ENCODE measurements at places on chromosomes 1 and 21.

DNA sequence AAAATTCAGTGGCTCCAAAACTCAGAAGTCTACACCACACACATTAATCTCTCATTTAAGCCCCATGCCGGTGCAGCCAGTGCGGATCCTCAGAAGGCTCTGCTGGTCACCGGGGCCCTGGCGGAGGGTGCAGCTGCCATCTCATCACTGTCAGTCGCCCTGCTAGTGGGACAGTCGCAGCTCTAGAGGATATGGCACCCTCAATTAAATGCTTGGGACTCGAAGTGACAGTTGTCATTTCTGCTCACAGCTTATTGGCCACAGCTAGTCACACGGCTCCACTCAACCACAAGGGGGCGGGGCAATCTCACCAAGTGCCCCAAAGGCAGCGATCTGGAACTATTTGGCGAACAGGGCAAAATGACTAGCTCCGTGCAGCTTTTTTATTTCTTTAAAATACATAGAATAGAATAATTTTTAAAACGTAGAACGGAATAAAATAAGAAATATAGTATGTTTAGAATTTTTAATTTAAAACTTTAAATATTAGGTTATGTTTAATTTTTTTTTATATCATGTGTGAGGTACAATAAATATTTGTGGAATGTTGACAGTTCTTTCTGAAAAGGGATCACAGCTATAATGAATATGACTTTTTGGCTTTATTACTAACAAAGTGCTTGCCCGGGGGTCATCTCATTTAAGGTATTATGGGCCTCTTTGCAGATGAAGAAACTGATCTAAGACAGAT lies 8.0 kb upstream of the MAN1C1 start:
- peak; percentile 77 for DNase-seq

DNA sequence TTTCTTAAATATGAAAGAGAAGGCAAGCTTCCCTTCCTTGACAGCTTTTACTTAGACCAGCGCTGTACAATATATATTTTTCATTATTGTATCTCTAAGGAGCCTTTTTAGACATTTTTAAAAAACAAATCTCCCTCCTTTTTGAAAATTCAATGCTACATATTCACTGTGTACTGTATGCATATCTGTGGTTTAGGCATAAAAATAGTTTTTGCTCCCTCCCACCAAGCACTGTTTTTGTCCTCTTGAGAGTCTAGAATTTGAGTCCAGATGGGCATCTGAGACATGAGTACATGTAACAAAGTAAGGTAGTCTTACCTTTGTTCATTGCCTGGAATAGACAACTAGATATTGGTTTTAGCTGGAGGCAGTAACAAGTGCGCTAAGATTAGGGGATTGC lies 488.5 kb upstream of the RUNX1 start:
- DNase-seq, result no peak

- no peak for DNase-seq
Measured at GRCh38 chr1:208917723-208918122, 665.8 kb upstream of the CAMK1G start.

- no peak for DNase-seq
Measured at GRCh38 chr1:43904660-43905551, 28.7 kb upstream of the ARTN start.

DNA sequence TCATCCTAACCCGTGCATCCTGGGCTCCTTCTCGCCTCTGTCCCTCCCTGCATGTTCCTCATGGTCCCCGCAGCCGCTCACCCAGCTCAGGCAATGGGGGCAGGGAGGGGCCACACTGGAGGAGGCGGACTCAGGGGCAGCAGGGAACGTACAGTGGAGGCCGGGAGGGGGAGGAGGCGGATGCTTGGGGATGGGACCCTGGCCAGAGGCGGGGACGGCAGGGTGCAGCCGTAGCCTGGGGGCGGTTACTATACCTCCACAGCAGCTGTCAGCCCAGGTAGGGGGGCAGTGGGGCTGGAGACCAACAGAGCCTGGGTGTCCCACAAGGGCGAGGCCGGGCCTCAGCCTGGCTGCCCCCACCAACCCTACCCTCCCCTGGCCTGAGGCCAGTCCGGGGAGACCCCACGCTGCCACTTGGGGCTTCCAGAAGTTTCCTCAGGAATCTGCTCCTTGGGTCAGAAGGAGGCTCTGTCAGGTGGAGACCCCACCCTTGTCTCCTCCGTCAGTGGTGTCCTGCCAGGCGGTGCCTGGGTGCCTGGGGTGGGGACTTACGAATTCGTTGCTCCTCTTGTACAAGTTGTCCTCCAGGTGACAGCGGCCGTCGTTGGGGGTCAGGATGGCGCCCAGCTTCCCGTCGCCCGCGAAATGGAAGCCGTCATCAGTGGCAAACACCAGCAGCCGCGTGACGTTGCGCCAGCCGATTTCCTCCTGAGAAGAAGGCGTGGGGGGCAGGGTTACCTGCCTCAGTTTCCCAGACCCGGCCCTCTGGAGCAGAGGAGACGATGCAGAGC lies 20.7 kb downstream of the ITGB2 start:
- no peak for DNase-seq

DNA sequence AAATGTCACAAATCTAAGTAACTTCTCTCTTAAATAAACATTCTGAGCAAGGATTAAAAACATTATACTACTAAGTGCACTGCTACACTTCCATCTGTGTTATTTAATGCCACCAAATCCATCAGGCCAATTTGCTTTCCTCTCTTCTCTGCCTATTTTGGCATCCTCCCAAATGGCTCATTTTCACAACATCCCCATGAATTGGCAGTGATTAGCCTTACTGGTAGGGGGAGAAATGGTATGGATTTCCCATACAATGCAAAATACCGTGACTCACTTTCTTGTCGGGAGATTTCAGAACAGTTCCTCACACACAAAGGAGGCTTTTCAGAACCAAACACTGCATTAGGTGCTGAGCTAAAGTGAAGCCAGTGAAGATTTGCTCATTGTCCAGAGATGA lies 195.7 kb downstream of the MIS18A start:
- DNase-seq, result no peak

DNA sequence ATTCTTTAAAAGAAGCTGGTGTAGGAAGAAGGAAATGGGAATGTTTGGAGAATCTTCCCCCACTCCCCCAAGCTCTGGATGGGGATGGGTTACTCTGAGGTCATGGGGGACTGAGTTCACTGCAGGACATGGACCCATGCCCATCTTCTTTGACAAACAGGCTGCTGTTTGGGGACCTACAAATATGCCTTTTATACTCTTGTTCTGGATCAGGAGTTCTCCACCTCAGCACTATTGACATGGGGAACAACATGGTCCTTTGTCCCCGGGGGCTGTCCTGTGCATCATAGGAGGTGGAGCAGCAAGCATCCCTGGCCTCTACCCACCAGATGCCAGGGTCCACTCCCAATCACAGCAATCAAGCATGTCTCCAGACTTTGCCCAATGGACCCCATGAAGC lies 365.8 kb upstream of the C1orf174 start:
- no peak for DNase-seq

- DNase-seq, result peak; percentile 87
Measured at GRCh38 chr1:1630191-1630964, 1.6 kb upstream of the MMP23B start.

DNA sequence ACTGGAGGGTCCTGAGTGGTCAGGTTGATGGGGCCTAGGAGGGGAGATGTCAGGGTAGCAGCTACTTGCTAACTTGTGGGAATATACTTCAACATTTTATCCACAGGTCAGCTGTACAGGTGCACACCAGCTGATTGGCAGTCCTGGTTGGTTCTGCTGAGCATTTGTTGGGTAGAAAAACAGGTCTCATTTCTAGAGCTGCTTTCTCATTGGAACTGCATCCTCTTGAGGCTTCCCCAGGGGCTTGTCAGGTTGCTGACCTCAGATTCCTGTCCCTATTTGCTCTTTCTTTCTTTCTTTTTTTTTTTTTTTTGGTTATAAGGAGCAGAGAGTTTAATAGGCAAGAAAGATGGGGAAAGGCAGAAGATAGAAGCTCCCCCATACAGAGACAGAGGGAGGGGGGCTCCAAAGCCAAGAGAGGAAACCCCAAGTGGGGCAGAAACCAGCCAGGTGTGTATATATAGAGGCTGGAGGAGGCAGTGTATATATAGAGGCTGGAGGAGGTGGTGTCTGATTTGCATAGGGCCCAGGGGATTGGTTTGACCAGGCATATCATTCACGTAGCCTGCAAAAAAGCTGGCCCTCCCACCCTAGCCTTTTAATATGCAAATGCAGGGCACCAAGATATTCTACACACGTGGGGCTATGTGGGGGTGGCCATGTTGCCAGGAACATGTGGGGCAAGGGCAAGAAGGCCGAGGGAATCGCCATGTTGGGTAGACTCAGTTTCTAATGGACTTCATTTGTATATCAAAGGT lies 57.3 kb upstream of the STUM start:
- DNase-seq, result no peak

DNA sequence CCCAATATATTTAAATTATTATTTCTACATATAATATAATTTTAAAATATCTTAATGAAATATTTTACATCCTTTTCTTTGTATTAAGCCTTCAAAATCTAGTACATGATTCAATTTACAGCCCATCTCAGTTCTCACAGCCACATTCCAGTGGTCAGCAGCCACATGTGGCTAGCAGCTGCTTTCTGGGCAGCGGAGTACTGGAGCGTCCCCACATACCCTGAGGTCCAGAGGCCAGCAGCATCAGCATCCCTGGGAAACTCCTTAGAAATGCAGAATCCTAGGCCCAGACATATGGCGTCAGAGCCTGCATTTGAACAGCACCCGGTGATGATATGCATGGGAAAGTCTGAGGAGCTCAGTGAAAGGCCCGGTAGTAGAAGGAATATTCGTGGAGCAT lies 8.6 kb upstream of the LHX4 start:
- DNase-seq, result no peak

GRCh38 chr1:6188466-6188865 lies 8.3 kb upstream of the CHD5 start:
- no peak for DNase-seq

GRCh38 chr1:40313958-40314720 lies 2.9 kb downstream of the COL9A2 start:
- no peak for DNase-seq

Measured in activated CD8-positive, alpha-beta memory T cell treated with anti-CD3 and anti-CD28 coated beads for 1 hour (primary cell).